Fibroblast of skin of scalp (primary cell): ENCODE measurements at places on chromosomes 5 and 9.

- peak; percentile 21 for DNase-seq
Measured at GRCh38 chr9:112271466-112272098, 61.8 kb downstream of the PTBP3 start.

DNA sequence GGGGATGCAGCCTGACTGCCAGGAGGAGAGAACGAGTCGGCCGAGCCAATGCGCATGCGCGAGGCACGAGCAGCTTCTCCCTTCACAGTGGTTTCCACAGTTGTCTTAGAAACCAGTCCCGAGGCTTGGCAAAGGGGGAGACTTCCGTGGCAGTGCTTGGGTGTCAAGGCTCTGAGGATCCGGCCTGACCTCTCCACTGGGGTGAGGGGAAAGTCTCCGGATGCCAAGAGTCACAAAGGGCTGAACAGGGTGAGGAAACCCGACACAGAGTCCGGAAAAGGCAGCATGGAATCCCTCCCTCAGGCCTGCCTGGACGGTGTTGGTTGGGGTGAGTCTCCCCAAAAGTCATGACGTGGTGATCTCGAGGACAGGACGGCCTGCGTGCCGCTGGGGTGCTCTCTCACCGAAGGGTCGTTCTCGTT, 475.5 kb downstream of the SPATA31A7 start:
- no peak for DNase-seq

GRCh38 chr5:169561893-169562292, 21.7 kb upstream of the SPDL1 start:
- peak; percentile 52 for DNase-seq

DNA sequence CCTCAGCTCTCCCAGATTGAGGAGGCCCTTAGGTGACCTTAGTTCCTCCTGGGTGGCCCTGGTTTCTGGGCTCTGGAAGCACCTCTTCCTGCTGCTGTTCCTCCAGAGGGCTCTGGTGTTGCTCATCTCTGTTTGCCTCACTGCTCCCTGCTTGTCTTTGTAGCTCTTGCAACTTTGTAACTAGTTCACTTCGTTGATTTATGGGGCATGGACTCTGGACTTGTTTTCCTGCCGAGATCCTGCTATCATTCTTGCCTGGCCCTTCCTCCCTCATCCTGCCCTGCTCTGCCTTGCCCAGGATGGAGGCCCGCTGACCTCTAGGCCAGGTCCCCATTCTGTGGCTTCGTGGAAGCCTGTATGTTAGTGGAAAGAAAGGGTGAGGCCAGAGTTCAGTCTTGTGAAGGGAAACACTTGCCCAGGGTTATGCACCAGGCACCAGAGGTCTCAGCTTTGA, 169.3 kb downstream of the MACROH2A1 start:
- no peak for DNase-seq

GRCh38 chr5:30908356-30908755, 285.1 kb upstream of the CDH6 start:
- no peak for DNase-seq

GRCh38 chr5:91053741-91054025, 329.4 kb downstream of the ARRDC3 start:
- DNase-seq = no peak

DNA sequence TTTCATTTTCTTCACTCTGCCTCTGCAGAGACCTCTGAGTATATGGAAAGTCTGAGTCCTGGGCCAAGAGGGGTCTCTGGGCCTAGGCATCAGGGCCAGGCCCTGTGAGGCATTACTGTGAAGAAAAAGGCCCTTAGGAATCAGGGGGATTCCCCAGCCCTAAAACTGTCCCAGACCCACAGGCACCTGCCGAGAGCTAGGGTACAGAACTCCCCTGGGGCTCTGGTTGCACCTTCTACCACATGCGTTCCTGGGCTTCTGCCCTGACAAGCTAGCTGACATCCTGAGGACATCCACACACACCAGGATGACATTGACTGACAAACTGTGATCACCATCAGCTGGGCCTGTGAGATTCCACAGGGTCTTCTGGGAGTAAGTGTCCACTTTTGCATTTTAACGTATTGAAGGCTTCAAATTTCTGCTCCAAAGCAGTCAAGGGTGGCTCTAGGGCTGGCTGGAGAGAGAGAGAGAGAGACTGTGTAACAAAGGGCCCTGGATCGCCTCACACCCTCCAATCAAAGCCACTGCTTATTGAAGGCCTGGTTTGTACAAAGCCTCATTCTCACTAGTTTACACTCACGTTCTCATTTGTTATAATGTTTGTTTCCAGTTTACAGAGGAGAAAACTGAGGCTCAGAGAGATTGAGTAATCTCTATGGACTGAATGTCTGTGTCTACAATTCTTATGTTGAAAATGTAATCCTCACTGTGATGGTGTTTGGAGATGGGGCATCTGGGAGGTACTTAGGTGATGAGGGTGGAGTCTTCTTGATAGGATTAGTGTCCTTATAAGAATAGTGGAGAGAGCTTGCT, 45.1 kb downstream of the TGFBI start:
- no peak for DNase-seq

GRCh38 chr9:113155911-113156588, 5.2 kb downstream of the SLC31A2 start:
- no peak for DNase-seq

GRCh38 chr5:15463231-15463980, 36.6 kb upstream of the FBXL7 start:
- DNase-seq = peak; percentile 25

DNA sequence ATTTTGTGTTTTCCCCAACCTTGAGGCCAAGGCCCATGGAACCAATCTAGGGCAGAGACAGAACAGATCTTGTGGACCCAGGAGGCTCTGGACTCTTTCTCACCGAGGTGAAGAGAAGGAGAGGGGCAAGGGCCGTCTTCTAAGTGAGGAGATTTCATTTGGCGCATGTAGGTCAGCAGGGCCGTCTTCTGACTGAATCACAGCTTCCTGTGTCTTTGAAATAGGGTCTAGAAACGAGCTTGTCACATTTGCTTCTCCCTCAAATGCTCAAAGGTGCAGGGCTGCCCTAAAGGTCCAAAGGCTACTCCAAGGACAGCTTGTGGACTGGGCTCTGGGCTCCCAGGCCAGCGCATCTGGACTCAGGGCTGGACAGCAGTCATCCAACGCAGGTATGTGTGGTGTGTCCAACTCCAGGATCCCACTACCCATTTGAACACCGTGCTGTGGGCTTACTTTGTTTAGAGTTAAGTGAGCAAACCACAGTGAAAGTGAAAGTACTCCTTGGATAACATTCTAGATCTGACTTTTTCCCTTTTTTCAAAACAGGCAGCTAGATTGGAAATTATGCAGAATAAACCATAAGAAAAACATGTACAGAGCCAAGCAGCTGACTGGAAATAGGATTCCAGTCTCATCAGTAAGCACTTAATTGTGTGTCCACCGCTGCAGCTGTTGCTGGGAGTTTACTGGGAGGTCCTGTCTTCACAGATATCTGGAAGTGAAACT, 357.0 kb downstream of the GADD45G start:
- DNase-seq = peak; percentile 70

GRCh38 chr5:91885291-91886265, 502.5 kb upstream of the ARRDC3 start:
- DNase-seq = peak; percentile 16

GRCh38 chr9:99211746-99212145, 10.0 kb downstream of the ALG2 start:
- DNase-seq = no peak

- DNase-seq = no peak
Measured at GRCh38 chr5:177601126-177601525, 1.2 kb downstream of the B4GALT7 start.

GRCh38 chr5:80874162-80874561, 86.0 kb upstream of the RASGRF2 start:
- no peak for DNase-seq

- DNase-seq = no peak
Measured at GRCh38 chr9:79877943-79878602, 306.3 kb downstream of the TLE4 start.

DNA sequence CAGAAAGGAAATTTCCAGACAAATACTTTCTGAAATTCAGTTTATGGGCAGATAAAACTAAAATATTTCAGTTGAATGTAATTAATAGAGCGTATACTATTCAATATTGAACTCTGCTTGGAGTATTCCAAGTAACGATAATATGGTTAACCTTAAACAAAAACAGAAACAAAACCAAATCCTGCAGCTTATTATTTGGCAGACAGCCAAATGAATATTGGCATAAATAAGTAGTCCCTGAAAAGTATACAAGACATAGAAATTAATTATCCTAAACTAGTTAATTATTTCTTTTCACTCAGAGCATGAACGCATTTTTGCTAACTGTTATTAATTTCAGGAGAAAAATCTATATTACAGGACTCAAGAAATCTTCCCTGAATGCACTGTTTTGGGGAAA, 1574.0 kb downstream of the MAT2B start:
- DNase-seq = no peak

- no peak for DNase-seq
Measured at GRCh38 chr9:126173401-126173800, 153.2 kb upstream of the MVB12B start.

DNA sequence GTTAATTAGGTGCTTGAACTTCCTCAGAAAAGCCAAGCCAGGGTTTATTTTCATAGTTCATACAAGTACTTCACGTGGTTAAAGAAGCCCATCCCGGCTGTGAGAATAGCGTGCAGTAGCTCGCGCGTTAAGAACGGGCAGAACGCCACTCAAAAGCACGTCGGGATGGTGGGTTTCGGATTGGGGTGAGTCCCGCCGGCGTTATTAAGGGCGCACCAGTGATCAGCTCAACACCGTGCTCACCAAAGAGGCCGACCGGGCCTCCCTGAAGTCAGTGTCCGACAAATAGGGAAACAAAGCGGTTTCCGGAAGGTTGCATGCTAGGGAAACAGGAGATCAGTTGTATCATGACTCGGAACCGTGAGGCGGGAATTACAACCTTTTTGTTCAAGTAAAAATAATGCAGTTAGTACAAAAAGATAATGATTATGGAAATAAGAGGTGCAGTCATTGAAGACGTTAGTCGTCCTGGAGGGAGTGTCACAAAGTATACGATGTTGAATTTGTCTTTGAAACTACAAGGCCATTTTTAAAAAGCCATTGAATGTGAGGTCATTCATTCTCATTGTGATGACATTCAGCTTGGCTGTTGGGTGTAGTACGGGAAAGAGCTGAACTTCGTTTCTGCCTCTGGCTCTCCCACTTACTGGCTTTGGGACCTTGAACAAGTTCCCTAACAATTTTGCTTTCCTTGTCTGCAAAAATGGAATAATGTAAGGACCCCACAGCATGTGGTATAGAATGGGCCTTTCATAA, 992 bp downstream of the SETD9 start:
- peak; percentile 22 for DNase-seq

DNA sequence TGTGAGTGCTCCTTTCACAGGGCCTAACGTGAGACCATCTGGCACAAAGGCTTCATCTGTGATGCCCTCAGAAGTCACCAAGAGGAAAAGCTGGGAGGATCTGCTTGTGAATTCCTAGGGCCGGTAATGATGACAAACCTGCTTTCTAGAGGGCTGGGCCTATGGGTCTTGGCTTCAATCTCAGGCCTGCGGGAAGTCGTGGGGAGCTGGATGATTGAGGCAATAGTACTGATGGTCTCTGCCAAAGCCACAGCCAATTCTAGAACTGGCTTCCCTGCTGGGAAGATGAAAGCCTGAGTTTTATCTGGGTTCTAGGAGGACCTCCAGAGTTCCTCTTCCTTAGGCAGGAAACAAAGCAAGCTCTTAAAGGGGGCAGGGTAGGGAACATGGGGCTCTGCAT, 102.7 kb downstream of the TMEM215 start:
- DNase-seq = no peak

DNA sequence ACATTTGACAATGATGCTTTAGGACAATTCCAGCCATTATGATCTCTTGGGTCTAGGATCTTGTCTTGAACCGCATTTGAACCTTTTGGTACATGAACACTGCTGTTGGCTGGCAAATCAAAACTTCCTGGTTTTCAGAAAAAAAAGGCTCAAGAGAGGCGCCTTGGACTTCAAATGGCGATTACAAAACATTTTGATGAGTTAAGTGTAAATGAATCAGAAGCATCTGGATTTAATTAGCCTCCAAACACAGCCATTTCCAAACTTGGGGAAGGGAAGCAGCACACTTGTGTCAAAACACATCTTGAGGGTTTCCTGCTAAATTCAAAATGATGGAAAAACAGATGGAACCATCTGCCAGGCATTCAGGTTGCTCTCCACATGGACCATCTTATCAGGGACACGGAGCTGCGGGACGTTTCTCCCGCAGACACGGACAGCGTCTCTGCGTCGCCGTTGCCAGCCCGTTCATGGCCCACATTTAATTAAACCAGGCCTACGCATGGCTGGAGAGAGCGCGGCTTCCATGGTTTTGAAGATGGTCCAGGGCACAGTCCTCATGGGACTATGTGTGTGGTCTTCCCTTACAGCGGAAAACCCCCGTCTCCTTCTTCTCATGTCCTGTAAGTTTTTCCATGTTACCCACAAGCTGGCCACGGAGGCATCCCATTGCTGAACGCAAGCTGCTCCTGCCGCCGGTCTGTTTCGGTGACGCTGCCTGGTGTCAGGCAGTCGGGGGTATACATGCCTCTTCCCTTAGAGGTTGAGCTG, 55.8 kb upstream of the PTCH1 start:
- DNase-seq = peak; percentile 91

DNA sequence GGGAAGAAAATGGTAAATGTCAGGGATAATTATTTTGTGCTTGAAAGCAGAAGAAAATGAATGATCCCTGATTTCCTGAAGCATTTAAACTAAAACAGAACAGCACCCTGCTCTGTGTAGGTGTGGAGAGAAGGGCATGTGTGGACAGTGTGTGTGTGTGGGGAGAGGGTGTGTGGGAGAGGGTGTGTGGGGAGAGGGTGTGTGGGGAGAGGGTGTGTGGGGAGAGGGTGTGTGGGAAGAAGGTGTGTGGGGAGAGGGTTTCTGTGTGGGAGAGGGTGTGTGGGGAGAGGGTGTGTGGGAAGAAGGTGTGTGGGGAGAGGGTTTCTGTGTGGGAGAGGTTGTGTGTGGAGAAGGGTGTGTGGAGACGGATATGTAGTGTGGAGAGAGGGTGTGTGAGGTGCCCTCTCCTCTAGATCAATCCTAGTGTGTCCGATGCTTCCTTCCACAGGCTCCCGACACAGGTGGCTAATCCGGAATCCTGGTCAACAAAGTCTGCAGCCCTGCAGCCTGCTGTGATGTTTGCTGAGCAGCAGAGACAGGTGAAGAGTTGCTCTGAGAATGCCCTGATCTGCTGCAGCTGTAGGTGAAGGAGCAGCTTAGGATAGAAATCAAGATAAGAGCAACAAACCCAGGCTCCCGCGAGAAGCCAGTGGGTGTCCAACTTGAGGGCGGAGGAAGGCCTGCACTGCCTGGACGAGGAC, 15.5 kb downstream of the IRX4 start:
- DNase-seq = no peak
